ENCODE measurements at places on chromosomes 5 and 9.

- DNase-seq, result peak; percentile 32
Observed at GRCh38 chr5:125112196-125112595, 365.8 kb upstream of the ZNF608 start.

DNA sequence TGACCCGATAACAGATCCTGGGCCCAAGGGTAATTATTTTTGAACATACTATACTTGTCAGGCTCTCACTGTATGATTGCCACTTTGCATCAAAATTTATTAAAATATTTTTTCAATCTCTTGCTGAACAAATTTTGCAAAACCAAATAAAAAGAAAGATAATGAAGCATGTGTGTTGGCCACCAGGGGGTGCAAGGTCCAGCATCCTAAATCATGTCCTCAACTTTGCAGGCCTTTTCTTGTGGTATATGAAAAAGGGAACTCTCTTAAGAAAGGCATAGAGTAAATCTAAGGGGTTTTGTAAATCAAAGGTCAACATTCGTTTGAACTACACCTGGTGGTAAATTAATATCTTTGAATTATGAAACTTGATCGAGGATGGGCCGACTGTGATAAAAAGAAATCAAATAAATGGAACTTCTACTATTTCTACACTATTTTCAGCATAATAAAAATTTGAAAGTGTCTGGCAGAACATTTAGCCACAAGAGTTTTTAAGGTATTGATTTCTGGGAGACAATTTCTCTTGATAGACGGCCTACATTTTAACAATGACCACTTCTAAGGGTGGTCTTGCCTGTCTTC, 676.5 kb downstream of the DMRTA1 start:
- no peak for DNase-seq

DNA sequence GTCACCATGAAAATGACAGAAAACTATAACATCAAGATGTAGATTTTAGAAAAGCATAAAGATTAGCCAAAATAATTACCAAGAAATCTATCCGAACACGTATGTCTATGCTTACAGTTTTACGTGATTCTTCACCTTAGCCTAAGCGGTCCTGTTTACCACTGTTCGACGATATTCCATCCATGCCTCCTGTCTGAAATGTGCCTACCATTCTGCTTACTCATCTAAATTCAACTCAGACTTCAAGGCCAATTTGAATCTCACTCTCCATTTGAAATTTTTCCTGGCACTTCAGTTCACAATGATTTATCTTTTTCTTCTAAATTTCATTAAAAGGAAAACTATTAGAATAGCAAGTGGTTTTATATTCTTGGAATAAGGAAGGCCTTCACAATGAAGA, 15.4 kb downstream of the ZDHHC21 start:
- no peak for DNase-seq

- DNase-seq, result no peak
Observed at GRCh38 chr9:125745682-125746016, 1.5 kb upstream of the PBX3 start.

DNA sequence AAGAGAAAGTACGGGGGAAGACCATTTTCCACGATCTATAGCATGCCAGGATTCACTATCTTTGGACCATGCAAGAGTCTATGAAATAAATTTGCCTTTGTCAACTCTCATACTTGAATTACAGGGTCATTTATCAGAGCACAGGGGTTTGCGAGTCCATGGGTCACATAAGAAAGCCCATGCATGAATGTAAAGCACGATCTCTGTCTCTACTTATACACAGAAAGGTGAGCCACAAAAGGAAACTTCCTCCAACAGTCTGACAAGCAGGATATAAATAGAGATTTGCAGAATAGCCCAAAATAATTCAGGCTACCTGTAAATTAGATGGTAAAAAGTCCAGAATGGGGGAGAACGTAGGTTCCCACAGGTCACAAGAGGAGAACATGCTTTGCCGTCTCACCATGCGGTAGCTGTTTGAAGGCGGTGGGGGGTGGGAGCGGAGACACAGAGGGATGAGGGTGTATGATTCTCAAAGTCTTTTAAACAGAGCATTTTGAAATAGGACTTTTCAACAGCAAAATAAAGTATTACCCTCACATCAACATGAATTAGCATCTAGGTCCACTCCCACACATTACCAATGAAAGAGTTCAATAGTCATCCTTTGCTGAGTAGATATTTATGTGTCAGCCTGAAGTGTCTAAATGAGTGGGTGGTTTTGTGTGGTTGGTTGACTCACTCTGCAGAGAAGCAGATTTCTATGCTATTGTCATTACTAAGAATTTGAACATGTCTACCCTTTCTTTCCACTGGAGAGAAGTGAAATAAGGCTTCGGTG, 279.7 kb downstream of the EBF1 start:
- DNase-seq, result no peak

DNA sequence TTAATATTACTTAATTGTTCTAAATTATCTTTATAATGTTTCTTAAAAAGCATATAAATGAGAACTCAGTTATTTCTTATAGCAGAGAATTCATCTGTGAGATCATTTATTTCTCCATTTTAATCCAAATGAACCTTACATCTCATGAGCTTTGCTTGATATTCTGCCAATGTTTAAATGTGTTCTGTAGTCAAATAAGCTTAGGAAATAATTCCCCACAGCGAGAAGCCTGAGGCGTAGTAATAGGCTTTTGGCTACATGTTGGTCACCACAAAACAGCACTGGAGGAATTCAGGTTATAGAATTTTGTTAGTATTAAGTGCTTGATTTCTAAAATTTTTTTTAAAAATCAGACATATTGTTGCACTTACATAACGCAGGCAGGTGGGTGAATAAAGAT, 585.3 kb upstream of the RORB start:
- DNase-seq, result no peak

DNA sequence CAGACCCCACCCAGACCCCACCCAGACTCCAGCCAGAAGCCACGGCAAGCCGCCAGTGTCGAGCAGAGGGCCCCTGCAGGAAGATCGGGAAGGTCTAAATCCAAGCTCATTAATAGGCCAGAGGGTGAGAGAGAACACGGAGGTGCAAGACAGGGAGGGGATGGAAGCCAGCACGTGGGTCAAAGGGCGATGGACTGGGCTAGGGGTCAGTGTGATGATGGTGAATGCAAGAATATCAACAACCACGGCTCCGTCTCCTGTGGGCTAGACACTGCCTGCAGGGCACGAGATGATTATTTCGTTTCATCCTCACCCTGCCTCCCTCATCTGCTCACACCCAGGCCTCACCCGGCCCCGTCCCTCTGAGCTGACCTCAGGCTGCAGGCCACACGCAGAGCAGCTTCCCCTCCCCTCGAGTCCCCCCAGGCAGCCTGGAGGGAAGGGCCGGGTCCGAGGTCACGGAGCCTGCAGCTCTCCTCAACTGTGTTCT, 122.0 kb downstream of the COL23A1 start:
- no peak for DNase-seq

All from AG04450 (cell line).